ENCODE measurements at places on chromosomes 6 and 20. TPM values are rescaled to one million over a fixed set of nuclear protein-coding genes. Genes with fewer than 3 reads are reported as not detected.

- no peaks in the 10 kb centered on the region for H3K27me3 ChIP-seq
- H3K36me3 ChIP-seq, result no peaks in the 10 kb centered on the region
- H3K4me3 ChIP-seq, result no peak overlapping the region
- no peaks in the 10 kb centered on the region for H3K4me1 ChIP-seq
Measured at GRCh38 chr6:282177-282866, 10.0 kb upstream of the DUSP22 start.

DNA sequence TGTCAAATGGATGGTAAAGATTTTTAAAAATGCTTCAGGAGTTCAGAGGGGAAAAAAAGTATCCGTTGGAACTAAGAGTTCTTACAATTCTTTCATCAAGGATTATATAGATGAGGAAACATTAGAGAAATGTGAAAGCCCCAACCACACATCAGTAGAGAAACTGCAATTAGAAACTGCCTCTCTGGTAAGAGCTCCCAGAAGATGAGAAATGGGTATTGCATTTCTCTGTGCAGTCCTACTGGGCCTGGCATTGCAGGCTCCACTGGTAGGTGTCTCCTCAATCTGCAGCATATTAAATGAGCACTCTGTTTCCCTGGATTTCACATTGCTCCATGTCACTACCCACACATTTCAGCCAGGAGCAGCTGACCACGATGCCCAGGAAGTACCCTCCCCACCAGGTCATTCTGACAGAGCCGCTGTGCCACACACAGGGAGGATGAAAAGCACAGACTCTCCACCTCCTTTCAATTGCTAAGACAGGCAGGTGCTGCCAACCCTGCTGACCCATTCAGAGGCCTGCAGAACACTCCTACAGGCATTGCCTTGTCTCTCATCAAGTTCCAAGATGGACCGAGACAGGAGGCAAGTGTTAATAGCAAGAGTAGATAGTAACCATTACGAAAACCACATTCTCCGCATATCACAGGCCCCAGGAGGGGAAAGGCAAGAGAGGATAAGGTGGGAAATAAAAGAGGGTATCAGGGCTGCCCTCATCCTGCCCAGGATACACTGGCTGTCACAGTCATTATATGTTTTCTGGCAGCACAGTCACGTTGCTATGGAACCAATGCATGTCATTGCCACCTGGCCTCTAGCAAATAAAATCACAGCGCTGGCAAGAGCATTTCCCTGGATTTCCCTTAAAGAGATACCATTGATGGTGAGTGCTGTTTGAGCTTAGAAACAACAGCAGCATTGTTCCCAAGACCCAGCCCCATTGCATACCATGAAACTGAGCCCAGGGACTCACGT lies 241.7 kb downstream of the ATXN1 start:
- peaks cover 11% of the 10 kb centered on the region for H3K4me1 ChIP-seq
- H3K27ac ChIP-seq, result no peak overlapping the region
- no peaks in the 10 kb centered on the region for H3K36me3 ChIP-seq
- DNase-seq, result no peak
- no peaks in the 10 kb centered on the region for H3K27me3 ChIP-seq

GRCh38 chr6:74166849-74167248 lies 470.8 kb downstream of the CD109 start:
- no peak overlapping the region for H3K27ac ChIP-seq
- no peak for DNase-seq
- H3K4me3 ChIP-seq, result no peak overlapping the region
- H3K27me3 ChIP-seq, result no peaks in the 10 kb centered on the region
- H3K4me1 ChIP-seq, result no peaks in the 10 kb centered on the region

- H3K27me3 ChIP-seq, result no peaks in the 10 kb centered on the region
- H3K27ac ChIP-seq, result no peak overlapping the region
- no peak overlapping the region for H3K4me3 ChIP-seq
- peaks cover 20% of the 10 kb centered on the region for H3K4me1 ChIP-seq
- no peak for DNase-seq
Measured at GRCh38 chr6:105594821-105595220, 191.9 kb upstream of the PREP start.

DNA sequence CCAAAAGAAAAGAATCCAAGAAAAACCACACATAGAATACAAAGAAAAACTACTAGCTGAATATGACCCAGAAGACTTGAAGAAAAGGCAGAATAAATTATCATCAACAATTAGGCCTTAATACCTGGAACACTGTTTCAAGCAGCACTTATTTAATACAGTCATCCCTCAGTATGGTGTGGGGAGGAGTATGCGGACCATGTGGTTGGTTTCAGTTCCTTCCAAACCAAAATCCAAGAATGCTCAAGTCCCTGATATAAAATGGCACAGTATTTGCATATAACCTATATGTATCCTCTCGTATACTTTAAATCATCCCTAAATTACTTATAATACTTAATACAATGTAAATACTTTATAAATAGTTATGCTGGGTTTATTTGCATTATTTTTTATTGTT lies 16.1 kb downstream of the CDK19 start:
- H3K4me3 ChIP-seq, result no peak overlapping the region
- no peaks in the 10 kb centered on the region for H3K4me1 ChIP-seq
- H3K36me3 ChIP-seq, result no peaks in the 10 kb centered on the region

DNA sequence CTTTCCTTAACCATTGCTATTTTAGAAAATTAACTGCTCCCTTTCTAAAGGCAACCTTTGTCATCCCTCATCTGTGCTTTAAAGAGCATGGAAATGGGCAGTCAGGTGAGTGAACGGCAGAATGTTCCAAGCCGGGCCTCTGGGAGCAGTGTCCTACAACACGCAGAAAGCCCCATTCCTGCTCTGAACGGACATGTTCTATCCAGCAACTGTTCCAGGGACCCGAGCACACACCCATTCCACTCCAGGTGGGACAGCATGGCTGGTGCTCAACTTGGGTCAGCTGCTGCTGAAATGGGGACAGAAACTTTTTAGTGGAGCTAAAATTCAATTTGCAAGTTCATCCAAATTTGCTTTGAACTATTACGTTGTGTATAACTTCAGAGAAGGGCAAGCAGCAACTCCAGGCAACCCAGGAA lies 26.7 kb downstream of the DIDO1 start:
- H3K27me3 ChIP-seq, result no peaks in the 10 kb centered on the region
- H3K4me3 ChIP-seq, result no peak overlapping the region
- no peak overlapping the region for H3K27ac ChIP-seq
- H3K4me1 ChIP-seq, result peaks cover 28% of the 10 kb centered on the region

- no peaks in the 10 kb centered on the region for H3K36me3 ChIP-seq
- no peak for DNase-seq
- no peak overlapping the region for H3K27ac ChIP-seq
- no peaks in the 10 kb centered on the region for H3K27me3 ChIP-seq
- no peaks in the 10 kb centered on the region for H3K4me1 ChIP-seq
Measured at GRCh38 chr6:123663436-123663835, 26.7 kb upstream of the TRDN start.

DNA sequence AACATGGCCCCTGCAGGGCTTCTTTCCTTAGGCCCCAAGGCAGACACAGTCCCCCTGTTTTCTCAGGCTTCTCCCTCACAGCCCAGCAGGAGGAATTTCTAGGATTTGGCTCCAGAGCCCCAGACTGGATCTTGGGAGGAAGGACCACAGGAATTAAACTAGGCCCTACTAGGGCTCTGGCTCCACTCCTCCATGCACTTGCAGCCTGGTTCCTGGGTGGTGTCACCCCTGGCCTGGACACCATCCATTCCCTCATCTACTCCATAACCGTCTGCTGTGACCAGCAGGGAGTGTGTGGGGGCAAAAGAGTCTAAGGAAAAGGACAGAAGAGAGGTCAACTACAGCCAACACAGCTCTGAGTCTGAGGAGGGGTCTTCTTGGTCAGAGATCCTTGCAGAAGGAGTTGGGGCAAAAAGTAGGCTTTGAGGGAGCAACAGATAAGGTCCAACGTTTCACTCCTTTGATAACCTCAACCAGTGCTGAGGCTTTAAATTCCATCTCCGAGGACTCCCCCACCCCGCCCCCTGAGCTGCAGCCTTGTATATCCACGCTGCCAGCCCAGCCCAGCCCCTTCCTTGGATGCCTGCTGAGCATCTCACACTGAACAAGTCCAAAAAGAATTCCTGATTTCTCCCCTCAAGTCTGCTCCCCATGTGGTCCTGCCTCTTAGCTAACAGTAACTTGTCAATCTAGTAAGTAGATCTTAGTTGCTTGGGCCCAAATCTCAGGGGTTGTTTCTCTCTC lies 27.9 kb upstream of the SPDEF start:
- H3K36me3 ChIP-seq, result peaks cover 20% of the 10 kb centered on the region
- no peaks in the 10 kb centered on the region for H3K4me1 ChIP-seq
- H3K27me3 ChIP-seq, result no peaks in the 10 kb centered on the region
- no peak overlapping the region for H3K27ac ChIP-seq
- no peak for DNase-seq

DNA sequence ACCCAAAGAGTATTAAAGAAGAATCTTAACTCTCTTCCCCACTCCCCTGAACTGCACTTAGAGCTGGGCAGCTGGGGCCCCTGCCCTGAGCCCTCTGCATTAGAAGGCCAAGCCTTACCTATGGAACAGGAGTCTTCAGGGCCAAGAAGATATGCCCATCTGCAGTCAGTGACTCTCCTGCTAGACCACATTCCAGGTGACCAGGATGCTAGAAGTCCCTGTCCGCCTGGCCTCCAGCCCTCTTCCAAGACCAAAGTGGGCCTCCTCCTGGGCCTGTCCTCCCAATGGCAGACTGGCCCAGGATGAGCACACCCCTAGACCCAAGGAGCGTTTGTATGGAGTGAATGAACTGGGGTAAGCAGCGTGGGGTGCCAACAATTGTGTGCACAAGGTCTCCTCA lies 259.1 kb downstream of the LY86 start:
- no peaks in the 10 kb centered on the region for H3K27me3 ChIP-seq
- no peak for DNase-seq
- no peak overlapping the region for H3K4me3 ChIP-seq
- H3K4me1 ChIP-seq, result peaks cover 6% of the 10 kb centered on the region
- H3K27ac ChIP-seq, result no peak overlapping the region

- H3K27me3 ChIP-seq, result no peaks in the 10 kb centered on the region
- DNase-seq, result no peak
- no peak overlapping the region for H3K4me3 ChIP-seq
- no peaks in the 10 kb centered on the region for H3K4me1 ChIP-seq
Measured at GRCh38 chr6:126094411-126094810, 108.1 kb downstream of the TRMT11 start.

- DNase-seq, result no peak
- peaks cover 6% of the 10 kb centered on the region for H3K4me1 ChIP-seq
- no peak overlapping the region for H3K4me3 ChIP-seq
- H3K27me3 ChIP-seq, result no peaks in the 10 kb centered on the region
- H3K27ac ChIP-seq, result peak overlapping the region; percentile 82
- no peaks in the 10 kb centered on the region for H3K36me3 ChIP-seq
Measured at GRCh38 chr6:43328528-43328927, 19.9 kb upstream of the CRIP3 start.

DNA sequence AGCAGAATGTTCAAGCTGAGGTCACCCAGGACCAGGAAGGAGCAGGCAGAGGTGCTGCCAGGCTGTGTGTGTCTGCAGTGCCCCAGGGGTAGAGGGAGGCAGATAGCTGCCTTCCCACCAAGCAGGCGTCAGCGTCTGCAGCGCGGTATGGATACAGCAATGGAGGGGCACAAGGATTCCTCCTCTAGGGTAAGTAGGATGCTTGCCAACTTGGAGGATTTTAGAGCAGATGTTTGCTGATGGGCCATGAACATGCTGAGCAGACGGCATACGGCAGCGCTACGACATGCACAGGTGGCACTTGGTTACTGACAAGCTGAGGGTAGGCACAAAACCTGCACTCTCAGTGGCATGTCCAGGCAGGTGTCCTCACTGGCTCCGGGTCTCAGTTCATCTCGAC lies 48.1 kb downstream of the PSMG4 start:
- H3K36me3 ChIP-seq, result no peaks in the 10 kb centered on the region
- DNase-seq, result no peak
- H3K27ac ChIP-seq, result no peak overlapping the region
- H3K27me3 ChIP-seq, result no peaks in the 10 kb centered on the region

- H3K4me1 ChIP-seq, result peaks cover 23% of the 10 kb centered on the region
- DNase-seq, result peak; percentile 68
- no peak overlapping the region for H3K4me3 ChIP-seq
- no peaks in the 10 kb centered on the region for H3K27me3 ChIP-seq
- H3K36me3 ChIP-seq, result peaks cover 93% of the 10 kb centered on the region
Measured at GRCh38 chr20:37226889-37227288, 34.7 kb downstream of the GHRH start.

GRCh38 chr20:34065260-34065659 lies 46.8 kb downstream of the EIF2S2 start:
- no peak overlapping the region for H3K4me3 ChIP-seq
- no peak overlapping the region for H3K27ac ChIP-seq
- DNase-seq, result no peak
- H3K27me3 ChIP-seq, result no peaks in the 10 kb centered on the region
- no peaks in the 10 kb centered on the region for H3K4me1 ChIP-seq
- H3K36me3 ChIP-seq, result no peaks in the 10 kb centered on the region

DNA sequence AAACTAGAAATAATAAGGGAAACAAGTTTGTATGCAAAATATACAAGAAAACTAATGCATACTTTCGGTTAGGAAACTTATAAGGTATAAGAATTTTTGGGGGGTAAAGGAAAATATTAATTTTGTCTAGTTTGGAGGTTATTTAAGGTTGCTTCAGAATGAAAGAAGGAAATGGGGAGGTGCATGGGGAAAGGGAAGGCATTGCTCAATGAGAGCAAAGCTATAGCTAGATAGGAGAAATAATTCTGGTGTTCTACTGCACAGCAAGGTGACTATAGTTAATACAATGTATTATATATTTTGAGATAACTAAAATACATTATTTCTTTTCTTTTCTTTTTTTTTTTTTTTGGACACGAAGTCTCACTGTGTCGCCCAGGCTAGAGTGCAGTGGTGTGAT lies 5.4 kb upstream of the MYMX start:
- H3K36me3 ChIP-seq, result no peaks in the 10 kb centered on the region
- DNase-seq, result no peak
- H3K27ac ChIP-seq, result no peak overlapping the region
- no peaks in the 10 kb centered on the region for H3K27me3 ChIP-seq

- peak; percentile 29 for DNase-seq
- H3K36me3 ChIP-seq, result no peaks in the 10 kb centered on the region
- H3K4me3 ChIP-seq, result peak overlapping the region; percentile 26
- peaks cover 17% of the 10 kb centered on the region for H3K4me1 ChIP-seq
Measured at GRCh38 chr20:32538526-32538939, 46.6 kb downstream of the NOL4L start.

GRCh38 chr20:51122931-51123658 lies 100.2 kb upstream of the KCNG1 start:
- peaks cover 8% of the 10 kb centered on the region for H3K27me3 ChIP-seq
- no peak overlapping the region for H3K4me3 ChIP-seq
- H3K4me1 ChIP-seq, result no peaks in the 10 kb centered on the region

The PEX6 gene
- 22.2 TPM for total RNA-seq

The LGSN gene
- not detected for total RNA-seq

The FUT9 gene
- not detected for total RNA-seq

The SOX18 gene
- total RNA-seq, result 44.0 TPM

The CRISP3 gene
- not detected for total RNA-seq

The CLVS2 gene
- not detected for total RNA-seq

The SIGLEC1 gene
- total RNA-seq, result 1.5 TPM

The KIAA1755 gene
- 2.9 TPM for total RNA-seq

The FAM120B gene
- total RNA-seq, result 27.8 TPM

The PHACTR1 gene
- total RNA-seq, result 238 TPM

All from heart left ventricle (tissue), 16 donors.